ENCODE measurements at places on chromosomes 7 and 10.
A peak's percentile ranks its signal among the peaks of the same experiment; 100 is the strongest.

- no peak within 1 kb of the TSS for H3K27ac ChIP-seq
- H3K4me1 ChIP-seq, result no peaks in the 10 kb centered on the region
- no peak within 1 kb of the TSS for H3K4me3 ChIP-seq
- H3K27me3 ChIP-seq, result peaks cover 24% of the 10 kb centered on the region
- no peaks in the 10 kb centered on the region for H3K36me3 ChIP-seq
Observed at GRCh38 chr7:86643561-86644281, at the start of gene GRM3. GRM3 (plus strand) TSS chr7:86643909; CDS start chr7:86765146, 121,237 bp downstream.

DNA sequence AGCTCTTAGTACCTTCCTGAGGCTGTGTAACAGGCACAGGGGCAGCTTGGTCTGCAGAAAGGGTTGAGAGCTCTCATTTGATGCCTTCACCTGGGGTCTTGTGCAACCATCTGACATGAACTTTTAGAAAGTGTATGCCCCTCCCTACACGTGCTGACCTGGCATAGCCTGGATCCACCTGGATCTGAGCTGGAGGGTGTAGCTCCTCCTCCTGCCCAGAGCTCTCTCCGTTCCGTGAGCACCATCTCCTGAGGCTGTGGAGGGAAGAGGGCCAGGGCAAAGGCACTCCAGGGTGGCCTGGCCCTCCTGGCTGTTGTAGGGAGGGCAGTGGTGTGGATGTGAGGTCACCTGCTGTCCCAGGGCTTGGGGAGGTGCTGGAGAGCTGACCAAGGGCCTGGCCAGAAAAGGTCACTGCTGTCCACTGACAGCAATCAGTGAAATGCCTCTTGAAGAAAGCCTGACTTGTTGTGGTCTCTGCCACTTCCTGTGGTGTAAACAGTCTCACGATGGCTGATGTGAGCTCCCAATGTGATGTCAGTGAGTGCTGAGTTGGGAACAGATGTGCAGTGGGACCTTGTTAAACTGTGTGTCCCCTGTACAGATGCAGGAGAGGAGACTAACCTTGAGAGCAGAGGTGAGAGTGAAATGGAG, 23.0 kb downstream of the AMZ1 start:
- H3K27me3 ChIP-seq, result no peaks in the 10 kb centered on the region
- H3K4me3 ChIP-seq, result peak overlapping the region; percentile 71
- no peak for DNase-seq

GRCh38 chr7:83289419-83289993, 126.8 kb upstream of the PCLO start:
- no peaks in the 10 kb centered on the region for H3K27me3 ChIP-seq
- H3K36me3 ChIP-seq, result no peaks in the 10 kb centered on the region
- no peak overlapping the region for H3K27ac ChIP-seq
- DNase-seq, result no peak
- H3K4me1 ChIP-seq, result no peaks in the 10 kb centered on the region

- no peaks in the 10 kb centered on the region for H3K36me3 ChIP-seq
- H3K4me1 ChIP-seq, result no peaks in the 10 kb centered on the region
- H3K4me3 ChIP-seq, result no peak overlapping the region
- H3K27ac ChIP-seq, result no peak overlapping the region
- no peak for DNase-seq
Observed at GRCh38 chr7:154842591-154842990, 160.3 kb downstream of the PAXIP1 start.

DNA sequence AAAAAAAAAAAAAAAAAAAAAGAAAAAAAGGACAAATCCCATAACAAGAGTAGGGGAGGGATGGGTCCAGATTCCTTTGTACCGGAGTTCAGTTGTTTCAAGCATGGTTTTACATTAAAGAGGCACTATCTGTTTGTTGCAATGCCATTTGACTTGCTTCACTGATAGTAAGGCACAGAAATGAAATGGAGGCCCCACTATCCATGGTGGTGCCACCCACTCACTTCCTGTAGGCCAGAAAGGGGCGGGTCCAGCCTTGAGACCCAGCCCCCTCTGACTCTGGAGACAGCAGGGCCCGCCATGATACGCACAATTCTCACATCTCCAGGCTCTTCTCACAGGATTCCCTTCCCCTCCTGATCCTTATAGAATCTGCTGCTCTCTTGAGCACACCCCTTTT, 100.0 kb downstream of the CLEC2L start:
- H3K4me3 ChIP-seq, result no peak overlapping the region
- peaks cover 51% of the 10 kb centered on the region for H3K36me3 ChIP-seq
- no peak overlapping the region for H3K27ac ChIP-seq
- DNase-seq, result no peak
- peaks cover 26% of the 10 kb centered on the region for H3K4me1 ChIP-seq

- H3K4me1 ChIP-seq, result no peaks in the 10 kb centered on the region
- H3K36me3 ChIP-seq, result no peaks in the 10 kb centered on the region
- no peaks in the 10 kb centered on the region for H3K27me3 ChIP-seq
- no peak for DNase-seq
- H3K27ac ChIP-seq, result no peak overlapping the region
Observed at GRCh38 chr7:157949711-157950110, 612.9 kb downstream of the DNAJB6 start.

- peak overlapping the region; percentile 82 for H3K27ac ChIP-seq
- peak; percentile 66 for DNase-seq
- H3K4me3 ChIP-seq, result peak overlapping the region; percentile 78
- H3K4me1 ChIP-seq, result peaks cover 8% of the 10 kb centered on the region
Observed at GRCh38 chr10:130301021-130301892, 165.1 kb downstream of the GLRX3 start.

GRCh38 chr7:20509892-20510572, 105.4 kb upstream of the ABCB5 start:
- no peaks in the 10 kb centered on the region for H3K36me3 ChIP-seq
- no peaks in the 10 kb centered on the region for H3K27me3 ChIP-seq
- no peak overlapping the region for H3K4me3 ChIP-seq
- H3K4me1 ChIP-seq, result peaks cover 7% of the 10 kb centered on the region
- no peak for DNase-seq

DNA sequence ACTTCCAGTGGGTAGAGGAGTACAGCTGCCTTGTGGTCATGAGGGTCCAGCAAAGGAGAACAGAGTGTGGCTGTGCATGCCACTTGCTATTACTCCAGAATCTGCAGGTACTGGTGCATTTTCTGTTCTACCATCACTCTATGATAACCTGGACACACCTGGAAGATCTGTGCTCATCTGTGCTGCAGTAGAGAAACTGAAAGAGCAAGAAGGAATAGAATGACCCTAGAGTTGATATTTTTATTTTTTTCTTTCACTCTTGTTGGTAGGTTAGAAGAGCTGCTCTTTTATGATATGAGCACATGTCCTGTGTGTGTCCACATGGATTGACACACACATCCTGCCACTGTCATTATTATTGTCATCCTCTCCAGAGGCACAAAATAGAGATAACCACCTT, 48.3 kb upstream of the MTURN start:
- H3K4me1 ChIP-seq, result peaks cover 11% of the 10 kb centered on the region
- H3K27ac ChIP-seq, result no peak overlapping the region
- no peak for DNase-seq
- H3K36me3 ChIP-seq, result peaks cover 4% of the 10 kb centered on the region
- no peaks in the 10 kb centered on the region for H3K27me3 ChIP-seq

- peaks cover 6% of the 10 kb centered on the region for H3K4me1 ChIP-seq
- peaks cover 2% of the 10 kb centered on the region for H3K36me3 ChIP-seq
- no peak overlapping the region for H3K27ac ChIP-seq
- no peak for DNase-seq
- no peaks in the 10 kb centered on the region for H3K27me3 ChIP-seq
- no peak overlapping the region for H3K4me3 ChIP-seq
Observed at GRCh38 chr7:100670074-100670473, 3.5 kb upstream of the GNB2 start.

DNA sequence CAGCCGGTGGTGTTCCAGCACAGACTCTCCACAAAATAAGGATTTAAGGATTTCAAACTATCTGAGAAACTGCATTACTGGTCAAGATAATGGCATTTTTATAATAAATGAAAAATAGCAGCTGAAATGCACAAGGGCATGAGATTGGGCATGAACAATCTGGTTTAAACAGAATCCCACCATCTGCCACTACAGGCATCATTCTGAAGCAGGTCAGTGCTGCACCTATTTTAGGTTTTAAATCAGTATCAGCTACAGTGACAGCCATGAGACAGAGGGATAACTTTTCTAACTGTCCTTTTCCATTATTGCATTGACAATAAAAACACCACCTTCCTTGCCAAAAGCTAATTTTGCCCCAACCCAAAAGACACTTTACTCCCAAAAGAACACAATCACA, 186.8 kb downstream of the ETV1 start:
- H3K36me3 ChIP-seq, result no peaks in the 10 kb centered on the region
- DNase-seq, result no peak
- H3K4me3 ChIP-seq, result no peak overlapping the region
- H3K27ac ChIP-seq, result no peak overlapping the region
- no peaks in the 10 kb centered on the region for H3K4me1 ChIP-seq

GRCh38 chr7:13312307-13312706, 624.9 kb downstream of the ARL4A start:
- no peak overlapping the region for H3K27ac ChIP-seq
- DNase-seq, result no peak
- no peaks in the 10 kb centered on the region for H3K4me1 ChIP-seq
- no peaks in the 10 kb centered on the region for H3K36me3 ChIP-seq
- H3K4me3 ChIP-seq, result no peak overlapping the region

DNA sequence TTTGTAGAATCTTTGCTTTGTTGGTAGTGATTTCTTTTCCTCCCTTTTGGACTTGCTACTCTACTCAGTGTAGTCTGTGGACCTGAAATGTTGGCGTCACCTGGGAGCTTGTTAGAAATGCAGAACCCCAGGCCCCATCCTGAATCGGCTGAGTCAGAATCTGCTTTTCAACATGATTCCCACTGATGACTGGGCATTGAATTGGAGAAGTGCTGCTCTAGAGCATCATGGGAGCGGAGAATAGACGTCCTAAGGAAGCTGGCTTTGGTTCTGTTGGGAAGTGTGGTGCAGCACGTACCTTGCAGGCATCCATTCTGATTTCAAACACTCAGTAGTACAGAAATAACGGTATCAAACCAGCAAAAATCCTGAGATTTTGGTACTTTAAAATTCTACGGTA, 54.7 kb downstream of the RBM33 start:
- DNase-seq, result no peak
- peaks cover 34% of the 10 kb centered on the region for H3K4me1 ChIP-seq
- no peaks in the 10 kb centered on the region for H3K27me3 ChIP-seq
- no peak overlapping the region for H3K4me3 ChIP-seq
- H3K36me3 ChIP-seq, result peaks cover 56% of the 10 kb centered on the region

GRCh38 chr7:108330227-108330626, 126.0 kb downstream of the NRCAM start:
- H3K27ac ChIP-seq, result no peak overlapping the region
- DNase-seq, result no peak
- peaks cover 9% of the 10 kb centered on the region for H3K4me1 ChIP-seq
- no peak overlapping the region for H3K4me3 ChIP-seq

- H3K4me1 ChIP-seq, result peaks cover 77% of the 10 kb centered on the region
- peaks cover 18% of the 10 kb centered on the region for H3K36me3 ChIP-seq
- H3K27ac ChIP-seq, result peak overlapping the region; percentile 75
- H3K27me3 ChIP-seq, result no peaks in the 10 kb centered on the region
Observed at GRCh38 chr10:96840841-96841518, 8.9 kb downstream of the LCOR start.

DNA sequence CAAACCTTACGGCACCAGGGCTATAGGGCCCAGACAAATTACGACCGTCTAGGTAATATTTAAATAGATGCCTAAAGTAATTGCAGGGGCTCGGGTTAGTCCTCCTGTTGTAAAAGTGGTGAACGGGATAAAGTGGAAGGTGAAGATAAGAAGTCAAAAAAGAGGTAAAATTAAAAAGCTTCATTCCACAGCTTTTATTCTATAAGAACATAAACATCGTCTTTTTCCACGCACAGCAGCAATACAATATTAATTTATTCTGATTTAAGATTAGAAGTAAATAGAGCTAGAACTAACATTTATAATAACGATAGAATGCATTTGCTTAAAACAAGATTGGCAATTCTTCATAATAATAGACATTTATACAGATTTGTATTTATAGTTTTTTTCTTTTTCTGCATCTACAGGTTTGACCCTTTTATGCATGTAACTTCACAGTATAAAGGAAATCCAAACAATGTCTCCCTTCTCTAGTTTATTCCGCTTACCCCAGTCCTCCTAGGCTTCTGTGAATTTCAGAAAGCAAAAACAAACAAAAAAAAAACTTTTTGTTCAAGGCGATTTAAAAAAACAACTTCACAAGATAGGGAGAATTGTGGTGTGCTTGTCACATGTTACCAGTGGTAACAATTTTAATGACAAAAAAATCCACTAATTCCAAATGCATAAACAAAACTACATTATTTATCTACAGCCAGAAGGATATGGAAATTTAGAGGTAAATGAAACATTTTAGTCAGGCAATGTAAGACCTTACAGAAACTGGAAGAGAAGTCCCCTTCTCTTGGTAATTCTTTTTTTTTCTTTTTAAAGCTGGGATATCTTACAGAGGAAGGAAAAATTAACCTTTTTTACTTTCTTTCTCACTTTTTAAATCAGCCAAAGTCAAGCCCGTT, 3.4 kb downstream of the HOXA10 start:
- no peak overlapping the region for H3K4me3 ChIP-seq
- H3K27me3 ChIP-seq, result peaks cover 50% of the 10 kb centered on the region
- DNase-seq, result no peak
- peaks cover 33% of the 10 kb centered on the region for H3K4me1 ChIP-seq
- peak overlapping the region; percentile 62 for H3K27ac ChIP-seq

DNA sequence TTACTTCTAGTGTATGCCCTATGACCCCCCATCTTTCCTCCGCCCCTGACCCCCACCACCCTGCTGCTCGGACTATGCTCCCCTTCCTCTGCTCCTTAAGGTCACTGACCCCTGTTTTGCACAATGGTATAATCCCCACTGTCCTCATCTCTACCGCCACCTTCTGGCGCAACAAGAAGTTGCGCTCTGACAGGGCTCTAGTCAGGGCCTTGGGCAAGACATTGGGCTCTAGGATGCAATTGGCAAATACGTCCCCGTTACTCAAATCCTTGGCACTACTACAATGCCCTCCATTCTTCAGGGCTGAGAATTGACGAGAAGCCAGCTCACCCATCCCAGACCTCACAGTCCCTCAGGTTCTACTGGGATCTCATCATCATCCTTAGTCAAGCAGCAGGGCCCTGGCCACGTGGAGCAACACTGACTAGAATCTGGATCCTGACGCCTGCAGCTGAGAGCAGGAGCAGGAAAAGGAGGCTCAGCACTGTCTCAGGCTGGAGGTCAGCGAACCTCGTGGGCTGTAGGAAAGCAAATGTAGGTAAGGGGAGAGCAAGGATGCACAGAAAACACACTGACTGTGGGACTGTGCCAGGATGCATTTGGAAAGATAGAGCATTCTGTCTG, 10.6 kb downstream of the LRIT2 start:
- no peak overlapping the region for H3K27ac ChIP-seq
- no peak overlapping the region for H3K4me3 ChIP-seq
- DNase-seq, result peak; percentile 13
- peaks cover 2% of the 10 kb centered on the region for H3K4me1 ChIP-seq

All from stimulated activated naive B cell treated with anti-CD40 and anti-IgM and Interleukin-4, amounts not matched to agents 10 μg/mL and 1 μg/mL and 100 μg/mL, for 72 hours (primary cell).